Neural crest cell (in vitro differentiated cells): ENCODE measurements at places on chromosomes 5 and 9.

- peaks cover 23% of the 10 kb centered on the region for H3K4me1 ChIP-seq
- H3K36me3 ChIP-seq: no peaks in the 10 kb centered on the region
- H3K27me3 ChIP-seq: peaks cover 96% of the 10 kb centered on the region
Observed at GRCh38 chr5:40681363-40682153, 1.8 kb downstream of the PTGER4 start.

- H3K27ac ChIP-seq: peak overlapping the region; percentile 54
- H3K4me1 ChIP-seq: peaks cover 50% of the 10 kb centered on the region
- no peaks in the 10 kb centered on the region for H3K27me3 ChIP-seq
- DNase-seq: peak; percentile 88
- H3K4me3 ChIP-seq: peak overlapping the region; percentile 29
Observed at GRCh38 chr5:132272311-132273210, 15.1 kb downstream of the PDLIM4 start.

DNA sequence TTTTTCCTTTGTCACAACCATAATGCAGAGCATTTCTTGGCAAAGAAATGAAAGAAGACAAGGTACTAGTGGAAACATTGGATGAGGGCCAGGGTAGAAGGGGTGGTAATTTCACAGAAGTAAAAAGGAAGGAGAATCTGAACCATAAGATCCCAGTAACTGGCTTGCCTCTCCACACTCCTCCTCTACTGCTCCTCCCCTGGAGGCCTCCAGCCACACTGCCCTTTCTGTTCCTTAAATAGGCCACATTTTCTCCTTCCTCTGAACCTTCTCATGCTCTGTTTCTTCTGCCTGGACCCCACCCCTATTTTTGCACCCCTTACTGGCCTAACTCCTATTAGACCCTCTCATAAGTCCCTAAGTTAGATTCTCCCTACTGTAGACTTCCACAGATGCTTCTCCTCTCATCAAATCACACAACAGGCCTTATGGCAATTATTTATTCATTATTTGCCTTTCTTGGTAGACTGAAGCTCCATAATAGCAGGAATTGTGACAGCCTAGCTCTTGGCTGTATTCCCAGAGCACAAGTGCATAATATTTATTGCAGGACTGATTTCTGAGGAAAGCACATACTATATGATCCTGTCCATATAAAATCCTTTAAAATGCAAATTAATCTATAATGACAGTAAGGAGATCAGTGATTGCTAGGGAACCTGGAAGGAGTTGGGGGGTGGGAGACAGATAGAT, 31.3 kb upstream of the GRIA1 start:
- no peaks in the 10 kb centered on the region for H3K27me3 ChIP-seq
- no peak overlapping the region for H3K4me3 ChIP-seq
- no peak for DNase-seq
- no peak overlapping the region for H3K27ac ChIP-seq

DNA sequence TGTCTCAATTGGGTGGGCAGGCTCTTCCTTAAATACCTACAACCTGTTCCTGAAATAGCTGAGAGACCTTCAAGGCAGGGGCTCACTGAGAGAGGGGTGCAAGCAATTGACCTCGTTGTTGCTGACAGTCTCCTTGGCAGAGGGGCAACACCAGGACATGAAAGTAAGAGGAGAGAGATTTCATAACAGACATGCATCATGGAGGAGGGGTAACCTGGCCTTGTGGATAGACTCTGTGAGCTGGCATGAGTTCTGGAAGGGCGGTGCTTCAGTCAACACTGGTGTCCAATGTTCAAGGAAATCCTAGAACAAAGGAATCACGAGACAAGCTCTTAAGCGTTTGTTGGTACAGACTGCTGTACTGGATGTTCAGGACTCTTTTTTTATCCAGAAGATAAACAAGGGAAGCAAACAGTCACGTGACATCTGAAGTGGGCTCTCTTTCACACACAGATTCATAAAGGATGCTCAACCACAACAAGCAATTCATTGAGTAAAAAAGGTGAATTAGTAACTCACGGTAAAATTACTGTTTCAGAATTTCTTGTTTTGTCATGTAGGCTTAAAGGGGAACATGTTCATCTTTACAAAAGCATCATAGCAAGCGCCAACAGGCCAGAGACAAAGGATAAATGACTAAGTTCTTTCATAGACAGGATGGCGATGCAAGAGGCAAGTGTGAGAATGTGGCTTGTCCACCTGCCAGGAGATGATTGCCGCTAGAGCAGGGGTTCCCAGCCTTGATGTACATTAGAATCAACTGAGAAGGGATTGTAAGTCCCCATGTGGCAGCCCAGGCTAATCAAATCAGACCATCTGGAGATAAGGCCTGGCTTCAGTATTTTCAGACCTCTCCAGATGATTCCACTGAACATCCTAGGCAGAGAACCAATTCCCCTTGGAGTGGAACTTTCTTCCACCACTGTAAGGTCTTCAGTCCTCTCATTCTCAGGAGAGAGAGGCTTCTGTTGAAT, 20.7 kb downstream of the ANKRA2 start:
- H3K4me3 ChIP-seq: no peak overlapping the region
- peaks cover 29% of the 10 kb centered on the region for H3K27me3 ChIP-seq
- H3K27ac ChIP-seq: no peak overlapping the region
- no peaks in the 10 kb centered on the region for H3K4me1 ChIP-seq
- H3K36me3 ChIP-seq: no peaks in the 10 kb centered on the region

GRCh38 chr9:13431222-13431536, 151.7 kb upstream of the MPDZ start:
- DNase-seq: no peak
- no peaks in the 10 kb centered on the region for H3K27me3 ChIP-seq
- no peak overlapping the region for H3K4me3 ChIP-seq
- no peak overlapping the region for H3K27ac ChIP-seq

DNA sequence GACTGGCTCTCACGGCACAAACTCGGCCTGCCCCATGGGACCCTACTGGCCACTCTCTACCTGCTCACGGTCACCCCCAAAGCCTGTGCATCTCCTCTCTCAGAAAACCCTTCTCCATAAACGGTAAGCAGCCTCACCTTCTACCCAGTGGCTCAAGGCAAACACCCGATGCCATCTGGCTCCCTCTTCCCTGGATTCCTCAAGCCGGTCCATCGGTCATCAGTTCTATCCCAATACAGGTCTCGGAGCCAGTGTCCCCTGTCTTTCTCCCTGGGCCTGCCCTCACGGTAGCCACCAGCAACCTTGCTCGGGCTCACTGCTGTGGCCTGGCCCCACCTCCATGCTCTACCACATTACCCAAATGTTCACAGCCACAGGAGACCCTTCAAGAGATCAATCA, 134.1 kb downstream of the ROR2 start:
- no peaks in the 10 kb centered on the region for H3K36me3 ChIP-seq
- DNase-seq: no peak
- no peaks in the 10 kb centered on the region for H3K27me3 ChIP-seq
- no peak overlapping the region for H3K4me3 ChIP-seq
- peaks cover 14% of the 10 kb centered on the region for H3K4me1 ChIP-seq
- no peak overlapping the region for H3K27ac ChIP-seq

- no peaks in the 10 kb centered on the region for H3K36me3 ChIP-seq
- peak overlapping the region; percentile 5 for H3K27ac ChIP-seq
- no peak overlapping the region for H3K4me3 ChIP-seq
- no peak for DNase-seq
- H3K27me3 ChIP-seq: no peaks in the 10 kb centered on the region
Observed at GRCh38 chr5:148393390-148393741, 9.6 kb downstream of the FBXO38 start.

GRCh38 chr5:153613144-153613543, 122.7 kb downstream of the GRIA1 start:
- H3K27ac ChIP-seq: no peak overlapping the region
- no peak for DNase-seq
- no peaks in the 10 kb centered on the region for H3K27me3 ChIP-seq
- no peak overlapping the region for H3K4me3 ChIP-seq

DNA sequence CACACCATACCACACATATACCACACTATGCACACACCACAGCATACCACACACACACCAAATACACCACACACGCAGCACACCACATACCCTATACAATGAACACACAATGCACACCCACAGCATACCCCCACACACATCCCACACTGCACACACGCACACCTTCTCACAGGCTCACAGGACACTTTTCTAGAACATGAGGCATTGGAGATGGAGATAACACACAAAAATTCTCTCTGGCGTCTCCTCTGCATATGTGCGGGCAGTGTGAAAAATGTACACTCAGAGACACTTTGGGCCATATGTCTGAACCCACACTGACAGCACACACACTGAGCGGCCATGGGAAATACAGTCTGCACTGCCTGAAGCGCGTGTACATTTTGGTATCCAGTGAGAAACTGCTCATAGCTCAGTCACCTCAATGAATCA, 278.1 kb downstream of the GADD45G start:
- no peaks in the 10 kb centered on the region for H3K27me3 ChIP-seq
- no peaks in the 10 kb centered on the region for H3K36me3 ChIP-seq
- H3K27ac ChIP-seq: no peak overlapping the region
- no peaks in the 10 kb centered on the region for H3K4me1 ChIP-seq

GRCh38 chr5:893137-893506, 438 bp downstream of the TRIP13 start:
- no peaks in the 10 kb centered on the region for H3K27me3 ChIP-seq
- H3K36me3 ChIP-seq: peaks cover 8% of the 10 kb centered on the region
- DNase-seq: no peak
- H3K4me3 ChIP-seq: peak overlapping the region; percentile 91

DNA sequence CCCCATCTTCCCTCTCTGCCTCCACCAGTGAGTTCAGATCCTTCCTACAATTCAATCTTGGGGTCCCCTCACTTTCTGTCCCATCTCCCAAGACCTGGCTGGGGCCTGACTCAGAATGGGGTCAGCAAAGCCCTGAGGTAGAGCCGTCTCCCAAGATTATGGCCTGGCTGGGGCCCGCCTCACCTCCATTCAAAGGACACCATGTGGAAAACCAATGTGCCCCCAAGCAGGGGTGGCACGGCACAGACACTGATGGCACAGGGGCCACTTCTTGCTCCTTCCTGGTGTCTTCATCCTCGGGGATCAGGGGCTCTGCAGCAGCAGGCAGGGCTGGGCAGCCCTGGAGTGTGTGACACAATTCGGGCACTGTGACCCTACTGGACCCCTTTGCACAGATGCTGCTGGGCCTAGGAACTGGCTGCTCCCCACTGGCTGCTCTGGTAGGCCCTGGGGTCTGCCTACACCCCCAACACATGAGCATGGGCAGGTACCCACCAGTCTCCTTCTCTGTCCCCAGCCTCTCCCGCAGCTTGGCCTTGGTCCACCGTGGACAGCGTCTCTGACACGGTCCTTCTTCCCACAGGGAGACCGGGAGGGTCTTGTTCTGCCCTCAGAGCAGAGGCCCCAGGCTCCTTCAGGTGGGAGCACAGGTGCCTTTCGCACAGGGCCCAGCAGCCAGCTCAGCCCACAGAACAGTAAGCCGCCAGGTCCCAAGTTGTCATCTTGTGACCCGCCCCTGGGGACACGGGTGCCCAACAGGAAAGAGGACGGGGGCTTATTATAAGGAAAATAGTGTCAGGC, 89.5 kb downstream of the ADAMTS2 start:
- DNase-seq: no peak
- no peak overlapping the region for H3K4me3 ChIP-seq
- peaks cover 10% of the 10 kb centered on the region for H3K4me1 ChIP-seq
- H3K27me3 ChIP-seq: no peaks in the 10 kb centered on the region

GRCh38 chr5:56456002-56456401, 222.9 kb upstream of the ANKRD55 start:
- H3K27ac ChIP-seq: peak overlapping the region; percentile 1
- H3K27me3 ChIP-seq: no peaks in the 10 kb centered on the region
- H3K4me3 ChIP-seq: no peak overlapping the region
- H3K36me3 ChIP-seq: no peaks in the 10 kb centered on the region
- no peak for DNase-seq

GRCh38 chr9:89008744-89009545, 17.7 kb downstream of the S1PR3 start:
- H3K27me3 ChIP-seq: no peaks in the 10 kb centered on the region
- H3K36me3 ChIP-seq: peaks cover 15% of the 10 kb centered on the region
- peak overlapping the region; percentile 29 for H3K27ac ChIP-seq
- H3K4me1 ChIP-seq: no peaks in the 10 kb centered on the region
- no peak overlapping the region for H3K4me3 ChIP-seq

DNA sequence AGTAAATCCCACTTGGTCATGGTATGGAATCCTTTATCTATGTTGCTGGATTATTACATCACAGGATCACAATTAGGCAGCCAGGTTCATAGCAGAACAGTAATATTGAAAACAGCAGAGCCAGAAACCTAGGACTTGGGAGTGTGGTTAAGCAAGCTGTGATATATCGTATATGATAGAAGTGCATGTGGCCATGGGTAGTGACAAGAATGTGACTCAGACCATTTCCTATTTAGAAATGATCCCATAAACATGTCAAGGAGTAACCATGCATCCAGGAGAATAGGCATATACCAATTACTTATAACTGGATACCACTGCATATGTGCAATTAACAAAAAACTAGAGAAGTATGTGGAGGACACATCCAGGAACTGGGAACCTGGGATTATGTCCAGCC, 31.2 kb downstream of the AMBP start:
- H3K27ac ChIP-seq: no peak overlapping the region
- H3K4me1 ChIP-seq: no peaks in the 10 kb centered on the region
- H3K4me3 ChIP-seq: no peak overlapping the region
- DNase-seq: no peak

DNA sequence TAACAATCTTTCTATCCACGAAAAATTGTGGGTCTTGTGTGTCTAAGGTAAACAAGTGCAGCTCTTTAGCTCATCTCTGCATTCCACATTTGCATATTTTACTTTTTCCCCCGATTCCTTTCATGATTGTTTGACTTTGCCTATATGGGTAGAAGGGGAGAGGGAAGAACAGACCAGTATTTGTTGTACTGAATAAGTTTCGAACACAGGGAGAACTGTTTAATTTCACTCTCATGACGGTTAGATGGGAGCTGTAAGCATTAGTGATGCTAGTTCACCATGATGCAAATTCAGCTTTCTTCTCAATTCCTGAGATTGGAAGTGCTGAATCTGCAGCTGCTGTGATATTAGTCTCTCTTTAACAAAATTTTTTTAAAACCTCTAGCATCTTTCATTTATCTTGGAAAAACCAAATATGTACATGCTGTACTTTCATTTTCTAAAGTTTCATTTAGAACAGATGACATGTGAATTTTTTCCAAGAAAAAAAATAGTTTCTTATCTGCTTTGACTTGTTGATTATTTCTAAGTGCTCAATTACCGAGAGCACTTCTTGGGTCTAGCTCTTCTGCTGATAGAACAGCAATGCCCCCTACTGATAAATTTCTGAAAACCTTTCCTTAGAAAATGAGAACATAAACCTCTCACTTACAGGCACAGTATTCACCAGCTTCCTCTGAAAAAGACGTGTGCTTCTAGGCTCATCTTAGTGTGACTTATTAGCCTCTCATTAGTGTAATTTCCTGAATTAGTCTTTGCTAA, 149.5 kb downstream of the BAAT start:
- no peaks in the 10 kb centered on the region for H3K27me3 ChIP-seq
- peaks cover 28% of the 10 kb centered on the region for H3K4me1 ChIP-seq
- no peak overlapping the region for H3K27ac ChIP-seq
- H3K36me3 ChIP-seq: no peaks in the 10 kb centered on the region
- H3K4me3 ChIP-seq: no peak overlapping the region
